ENCODE measurements at places on chromosomes 1 and 21.
A peak's percentile ranks its signal among the peaks of the same experiment; 100 is the strongest.

DNA sequence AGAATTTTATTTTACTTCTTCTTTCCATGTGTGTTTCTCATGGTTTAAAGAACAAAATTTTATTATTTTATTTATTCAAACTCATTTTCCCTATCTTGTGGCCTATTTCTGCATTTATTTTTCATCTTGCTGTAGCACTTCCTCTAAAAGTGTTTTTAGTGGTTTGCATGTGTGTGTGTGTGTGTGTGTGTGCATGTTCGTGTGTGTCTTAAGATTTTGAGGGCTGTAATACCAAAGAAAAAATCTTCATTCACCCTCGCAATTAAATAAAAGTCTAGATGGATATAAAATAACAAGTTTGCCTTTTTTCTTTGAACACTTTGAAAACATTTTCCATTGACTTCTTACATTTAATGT is 24.6 kb upstream of the FCRL3 start:
- no peak for DNase-seq

DNA sequence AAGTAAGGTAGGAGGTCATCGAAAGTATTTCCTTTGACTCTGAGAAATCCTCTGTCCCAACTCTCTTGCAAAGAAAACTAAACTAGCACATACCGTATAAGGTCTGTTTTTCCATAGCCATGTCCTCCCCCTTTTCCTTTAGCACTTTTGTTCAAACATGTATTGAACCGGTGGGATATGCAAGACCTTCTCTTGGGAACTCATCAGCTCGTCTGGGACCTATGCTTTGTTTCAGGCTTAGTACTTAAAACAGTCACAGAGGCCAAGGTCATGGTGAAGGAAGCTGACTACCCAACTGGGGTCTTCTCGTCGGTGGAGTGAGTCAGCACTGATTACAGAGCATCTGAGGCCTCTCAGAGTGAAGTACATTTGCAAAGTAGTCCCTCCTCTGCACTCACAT is 185.0 kb downstream of the ZBTB18 start:
- DNase-seq = no peak

GRCh38 chr1:38565020-38565491 is 294.5 kb downstream of the RRAGC start:
- no peak for DNase-seq

GRCh38 chr1:3618881-3619671 is 5.7 kb upstream of the TPRG1L start:
- peak; percentile 82 for DNase-seq

DNA sequence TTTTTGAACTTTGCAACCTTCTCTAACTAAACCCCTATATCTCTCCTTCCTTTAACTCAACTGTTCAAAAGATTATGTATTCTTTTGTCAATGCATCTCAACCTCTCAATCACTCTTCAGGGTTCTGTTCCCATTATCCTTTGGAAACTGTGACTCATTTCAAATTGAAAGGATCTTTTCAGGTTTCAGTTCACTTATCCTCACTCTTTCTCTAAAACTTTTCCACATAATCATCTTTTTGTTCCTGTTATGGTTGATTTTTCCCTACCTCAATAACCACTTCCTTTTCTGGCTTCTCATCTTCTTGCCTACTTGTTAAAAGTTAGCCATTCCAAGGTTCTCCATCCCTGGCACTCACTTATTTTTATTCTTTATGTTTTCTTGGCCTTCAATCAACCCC is 56.2 kb upstream of the NUF2 start:
- no peak for DNase-seq

DNA sequence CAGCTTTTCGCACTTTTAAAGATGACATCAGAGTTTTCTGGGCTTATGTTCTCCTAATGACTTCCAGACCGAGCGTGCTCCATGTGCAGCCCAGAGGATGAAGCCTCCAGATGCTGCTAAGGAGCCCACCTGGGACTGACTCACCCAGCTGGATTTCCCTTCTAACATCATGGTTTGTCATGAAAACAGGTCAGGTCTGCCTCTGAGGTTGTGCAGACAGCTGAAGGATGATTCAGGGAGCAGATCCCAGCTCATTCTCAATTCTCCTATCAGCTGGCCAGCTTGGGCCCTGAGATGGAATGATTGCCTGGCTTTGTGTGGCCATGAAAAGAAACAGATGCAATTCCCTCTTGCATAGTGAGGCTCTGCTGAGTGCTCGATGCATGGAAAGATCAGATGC is 123.9 kb upstream of the DUSP10 start:
- no peak for DNase-seq

GRCh38 chr1:100882698-100883097 is 11.9 kb downstream of the EXTL2 start:
- DNase-seq = no peak

- DNase-seq = no peak
These were observed 376.9 kb downstream of the HHIPL2 start for GRCh38 chr1:222171005-222171404.

All from activated CD4-positive, alpha-beta T cell treated with anti-CD3 and anti-CD28 coated beads for 48 hours (primary cell).